Muscle of back (tissue), 13 donors: ENCODE measurements at places on chromosomes 12 and 14. TPM values are rescaled to one million over a fixed set of nuclear protein-coding genes. Genes with fewer than 3 reads are reported as not detected.

GRCh38 chr14:74670726-74671411 lies 42.0 kb downstream of the AREL1 start:
- DNase-seq, result no peak

GRCh38 chr14:70907176-70907995 lies at the start of gene PCNX1:
Gene PCNX1, plus strand, starts transcription at chr14:70907459. Its CDS starts 392 bp downstream, at chr14:70907851.
- DNase-seq, result peak; percentile 95

- no peak for DNase-seq
Observed at GRCh38 chr12:24775073-24775472, 173.8 kb downstream of the BCAT1 start.

- peak; percentile 46 for DNase-seq
Observed at GRCh38 chr14:88934351-88934806, 109.9 kb downstream of the TTC8 start.

DNA sequence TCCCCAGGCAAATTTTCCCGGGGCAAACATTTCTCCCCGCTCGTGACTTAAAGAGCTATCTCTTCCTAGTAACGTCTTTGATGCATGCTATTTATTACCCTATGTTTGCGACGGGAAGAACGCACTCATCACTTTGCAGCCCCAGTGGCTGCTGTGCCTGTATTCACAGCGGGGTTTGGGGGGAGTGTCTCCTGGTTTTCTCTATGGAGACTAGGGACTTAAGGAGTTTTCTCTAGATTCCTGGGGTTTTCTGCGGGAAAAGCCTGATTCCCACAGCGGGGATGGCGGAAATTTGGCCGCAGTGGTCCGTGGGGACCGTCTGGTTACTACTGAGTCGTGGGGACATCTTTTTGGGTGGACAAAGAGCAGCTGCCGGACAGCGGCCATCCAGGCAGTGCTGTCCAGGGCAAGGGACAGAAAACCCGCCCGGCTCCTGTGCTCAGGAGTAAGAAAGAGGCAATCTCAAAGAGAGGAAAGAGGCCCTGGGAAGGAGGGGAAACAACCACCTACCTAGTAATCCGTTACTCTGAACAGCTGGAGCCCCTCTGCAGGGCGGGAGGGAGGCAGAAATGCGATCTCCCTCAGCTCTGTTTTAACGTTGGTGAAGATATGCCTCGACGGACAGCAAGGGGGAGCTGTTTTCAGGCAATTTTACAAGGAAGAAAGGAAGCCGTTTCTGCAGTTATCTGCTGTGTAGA lies 771 bp upstream of the AVPR1A start:
- peak; percentile 47 for DNase-seq

GRCh38 chr14:26925876-26926584 lies 328.2 kb upstream of the NOVA1 start:
- DNase-seq, result no peak

DNA sequence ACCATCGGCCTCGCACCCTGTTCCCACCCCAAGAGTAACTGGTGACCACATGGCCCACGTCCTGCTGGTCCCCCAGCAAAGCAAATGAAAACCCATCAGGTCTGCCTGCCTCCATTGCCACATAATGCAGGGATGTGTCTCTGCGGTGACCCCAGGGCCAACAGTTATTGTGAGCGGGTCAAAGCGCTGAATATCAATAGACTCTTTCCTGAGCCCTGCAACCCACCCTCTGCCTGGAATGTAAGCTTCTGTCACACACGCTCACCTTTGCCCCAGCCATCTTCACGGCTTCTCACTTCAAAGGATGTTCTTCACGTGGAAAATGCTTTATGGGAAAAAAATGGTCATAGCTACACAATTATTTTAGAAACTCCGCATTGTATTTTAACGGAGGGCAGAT lies 63.9 kb downstream of the FZD10 start:
- DNase-seq, result no peak

DNA sequence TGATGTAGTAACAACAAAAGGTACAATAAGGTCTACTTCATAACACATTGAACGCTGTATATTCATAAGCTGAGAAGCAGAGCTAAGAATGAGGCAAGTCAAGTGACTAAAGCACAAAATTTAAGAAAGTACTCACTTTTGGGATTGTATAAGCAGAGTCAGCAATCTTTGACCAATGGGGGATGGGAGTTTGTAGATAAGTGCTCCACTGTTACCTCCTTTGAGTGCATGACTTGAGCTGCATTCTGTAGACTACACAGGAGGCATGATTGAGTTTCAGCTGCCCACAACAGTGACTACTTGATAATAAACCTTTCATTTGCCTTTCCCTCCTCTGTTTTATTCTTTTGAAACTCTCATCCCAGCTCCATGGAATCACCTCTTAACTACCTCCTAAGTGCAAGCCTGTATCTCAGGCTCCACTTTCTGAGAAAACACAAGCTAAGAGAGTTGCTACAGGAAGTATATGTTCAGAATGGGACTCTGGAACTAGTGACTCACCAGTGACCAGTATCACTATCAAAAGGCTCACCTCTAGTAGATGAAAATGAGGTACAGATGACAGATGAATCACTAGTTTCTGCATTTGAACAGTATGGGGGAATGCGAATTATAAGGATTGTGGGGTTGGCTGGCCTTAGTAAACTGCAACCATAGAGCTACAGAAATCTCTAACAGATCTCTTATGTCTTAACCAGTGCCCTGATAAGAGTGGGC lies 49.2 kb downstream of the SLC35F4 start:
- no peak for DNase-seq

The RNF212B gene
- not detected for polyA plus RNA-seq

The KRT8 gene
- polyA plus RNA-seq, result 3.4 TPM

The SUSD6 gene
- 18.8 TPM for polyA plus RNA-seq

The MAP3K9 gene
- polyA plus RNA-seq, result 0.32 TPM

DNA sequence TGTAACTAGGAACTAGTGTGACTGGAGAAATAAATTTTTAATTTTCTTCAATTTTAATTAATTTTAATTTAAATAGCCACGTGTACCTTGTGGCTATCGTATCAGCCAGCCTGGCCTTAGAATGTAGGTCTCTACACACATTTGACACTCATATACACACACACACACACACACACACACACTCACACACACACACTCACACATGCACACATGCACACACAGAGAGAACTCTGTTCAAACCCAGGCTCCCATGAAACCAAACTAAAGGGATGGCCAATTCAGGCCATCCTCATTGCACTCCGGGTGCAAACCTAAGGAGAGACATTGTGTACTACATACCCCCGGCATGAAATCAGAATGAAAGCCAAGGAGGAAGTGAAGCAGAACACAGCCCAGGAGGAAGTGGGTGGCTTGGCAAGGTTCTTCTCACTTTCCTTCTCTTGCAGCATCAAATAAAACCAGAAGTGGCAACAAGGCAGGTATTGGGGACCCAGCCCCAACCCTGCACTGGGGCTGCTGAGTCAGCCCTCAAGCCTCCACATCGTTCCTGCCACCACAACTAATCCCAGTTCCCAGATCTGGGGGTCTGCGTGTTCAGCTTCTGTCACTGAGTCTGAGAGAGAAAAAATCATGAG lies 26.2 kb upstream of the CHPT1 start:
- DNase-seq, result no peak

The OAS1 gene
- polyA plus RNA-seq, result 3.4 TPM

DNA sequence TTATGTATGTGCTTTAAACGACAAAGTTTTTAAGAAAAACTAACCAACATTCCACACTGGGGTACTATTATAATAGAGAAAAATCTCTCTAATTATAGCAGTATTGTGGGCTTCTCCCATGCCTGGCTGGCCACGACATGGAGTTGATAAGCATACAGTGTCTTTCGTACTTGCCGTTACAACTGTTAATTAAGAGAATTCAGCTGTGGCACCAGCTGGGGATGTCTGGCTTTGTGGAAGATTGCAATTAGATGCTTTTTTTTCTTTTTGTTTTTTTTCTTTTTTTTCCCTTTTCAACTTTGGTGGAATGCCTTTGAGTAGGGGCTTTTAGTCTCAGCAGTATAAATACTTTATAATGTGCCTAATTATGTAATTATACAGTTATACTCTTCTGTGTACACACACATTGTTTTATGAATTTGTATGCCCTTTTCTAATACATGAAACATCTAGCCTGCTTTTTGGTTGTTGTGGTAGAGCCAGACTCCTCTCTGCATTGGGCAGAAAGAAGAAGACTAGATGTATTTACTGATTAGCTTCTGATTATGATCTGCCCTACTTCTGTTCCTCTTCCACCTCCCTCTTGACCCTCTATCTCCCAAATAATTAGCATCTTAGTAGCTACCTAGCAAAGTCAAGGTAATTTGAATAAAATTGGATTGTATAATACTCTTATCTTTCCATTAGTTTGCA lies 76.4 kb downstream of the SUSD6 start:
- DNase-seq, result no peak

The PPP4R4 gene
- 0.07 TPM for polyA plus RNA-seq

GRCh38 chr12:106223485-106224354 lies 24.1 kb downstream of the CKAP4 start:
- peak; percentile 72 for DNase-seq

- no peak for DNase-seq
Observed at GRCh38 chr12:105945880-105946279, 192.9 kb downstream of the NUAK1 start.

DNA sequence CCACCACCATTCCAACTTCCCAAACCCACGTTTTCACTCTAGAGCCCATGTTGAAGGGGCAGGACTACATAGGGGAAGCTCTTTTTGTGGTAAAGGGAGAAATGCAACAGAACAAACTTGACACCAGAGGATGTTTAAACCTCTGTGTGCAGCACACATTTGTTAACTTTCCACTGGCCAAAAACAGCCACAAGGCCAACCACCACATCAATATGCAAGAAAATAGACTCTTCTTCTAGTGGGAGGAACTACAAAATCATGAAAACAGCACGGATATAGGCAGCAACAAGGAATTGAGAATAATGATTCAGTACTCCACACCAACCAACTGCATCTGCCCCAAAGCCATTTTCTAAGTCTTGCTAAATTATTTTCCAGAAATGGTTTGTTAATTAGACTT lies 66.3 kb upstream of the CEP83 start:
- no peak for DNase-seq

GRCh38 chr12:49776413-49776812 lies 35.1 kb downstream of the TMBIM6 start:
- peak; percentile 81 for DNase-seq

The BIN2 gene
- 1.9 TPM for polyA plus RNA-seq

The AKAP3 gene
- polyA plus RNA-seq, result 0.71 TPM

The POMT2 gene
- polyA plus RNA-seq, result 34.0 TPM

The GLI1 gene
- polyA plus RNA-seq, result 11.9 TPM

DNA sequence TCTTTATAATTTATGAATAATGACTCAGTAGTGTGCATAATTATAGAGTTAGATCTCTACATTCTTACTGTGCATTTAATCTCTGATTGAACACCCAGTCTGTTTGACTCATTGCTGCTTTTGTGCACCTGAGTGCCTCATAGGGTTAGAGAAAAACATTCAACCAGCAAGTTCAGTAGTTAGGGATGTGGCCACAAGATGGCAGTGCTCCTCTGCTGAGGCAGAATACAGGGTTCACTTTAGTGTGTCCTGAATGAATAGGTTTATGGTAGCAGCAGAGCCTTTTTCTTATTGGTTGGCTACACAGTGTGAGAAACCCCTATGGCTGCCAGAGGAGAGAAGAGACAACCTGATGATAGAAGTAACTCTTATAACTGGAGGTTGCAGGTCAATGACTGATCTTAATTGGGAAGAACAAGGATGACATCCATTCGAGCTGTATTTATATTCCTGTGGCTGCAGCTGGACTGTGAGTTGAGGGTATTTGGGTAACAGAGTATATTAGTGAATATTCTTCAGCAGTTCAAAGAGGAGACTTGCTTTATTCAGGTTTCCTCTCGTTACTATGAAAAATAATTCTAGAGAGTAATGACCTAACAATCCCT lies 194.9 kb upstream of the OR4E1 start:
- peak; percentile 36 for DNase-seq

GRCh38 chr14:77024171-77024691 lies 4.3 kb downstream of the IRF2BPL start:
- DNase-seq, result peak; percentile 71

DNA sequence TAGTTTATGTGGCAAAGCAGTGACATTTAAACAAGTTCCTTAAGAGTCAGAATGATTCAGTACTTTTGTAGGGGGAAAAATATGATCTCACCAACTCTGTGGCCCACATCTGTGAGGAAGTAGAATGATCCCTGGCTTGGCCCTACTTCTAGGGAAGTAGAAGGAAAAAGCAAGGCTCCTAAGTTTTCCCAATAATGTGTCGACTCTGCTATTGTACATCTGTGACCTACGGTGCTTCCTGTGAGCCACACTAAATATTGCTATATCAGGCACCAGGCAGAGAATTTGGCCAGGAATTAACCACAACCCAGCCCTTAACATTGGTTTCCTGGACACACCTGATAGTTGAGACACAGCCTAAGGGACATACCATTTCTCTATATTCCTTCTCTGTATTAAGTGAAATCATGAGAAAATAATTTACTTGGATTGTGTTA lies 9.3 kb upstream of the NID2 start:
- DNase-seq, result no peak

DNA sequence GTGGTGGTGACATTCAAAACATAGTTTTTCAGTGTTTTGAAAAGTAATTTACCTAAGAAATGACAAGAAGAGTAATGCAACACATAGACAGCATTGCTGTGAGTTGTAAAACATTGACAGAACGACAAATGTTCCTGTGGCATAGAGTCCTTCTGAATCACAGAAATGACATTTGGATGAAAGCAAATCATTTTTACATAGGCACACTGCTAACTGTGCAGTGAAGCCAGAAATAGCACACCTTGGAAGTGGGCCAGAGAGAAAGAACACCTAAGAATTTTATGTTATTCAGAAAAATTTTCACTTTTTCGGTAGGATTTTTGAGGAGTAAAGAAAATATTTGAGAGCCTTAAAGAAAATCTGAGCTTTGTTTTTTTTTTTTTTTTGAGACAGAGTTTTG lies 100.6 kb downstream of the ANO4 start:
- DNase-seq, result no peak

DNA sequence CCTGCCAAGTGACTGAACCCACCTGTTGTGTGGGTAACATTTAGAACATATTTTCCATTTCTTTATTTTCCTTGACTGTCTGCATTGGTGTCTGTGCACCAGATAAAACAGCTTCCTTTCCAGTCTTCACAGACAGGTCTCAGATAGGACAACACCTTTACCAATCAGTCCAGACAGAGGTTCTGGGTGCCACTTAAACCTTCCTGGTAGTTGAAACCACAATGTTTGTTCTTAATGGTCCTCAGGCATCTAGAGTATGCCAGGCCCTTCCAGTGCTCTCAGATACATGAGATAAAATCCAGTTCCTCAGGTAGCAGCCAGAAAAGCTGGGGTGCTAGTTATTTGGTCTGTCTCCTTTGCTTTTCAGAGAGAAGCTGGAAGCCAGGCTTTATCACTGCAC lies 7.0 kb upstream of the CLEC2D start:
- DNase-seq, result no peak

DNA sequence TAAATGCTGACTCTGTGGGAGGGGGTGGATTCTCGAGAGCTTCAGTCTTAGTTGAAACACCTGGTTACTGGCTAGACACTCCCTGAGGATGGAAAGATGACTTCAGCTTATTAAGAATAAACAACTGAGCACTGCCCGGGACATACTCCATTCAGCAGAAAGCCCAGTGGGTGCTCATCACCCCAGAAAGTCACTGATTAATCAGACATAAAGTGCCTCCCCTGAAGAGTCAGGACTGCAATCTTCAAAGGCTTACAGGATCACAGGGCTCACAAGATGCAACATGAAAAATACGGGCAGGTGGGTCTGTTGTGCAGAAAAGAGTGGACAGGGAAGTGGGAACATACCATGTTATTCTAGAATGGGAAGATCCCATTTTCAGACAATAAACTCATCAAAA lies 207.0 kb downstream of the CALM1 start:
- no peak for DNase-seq

GRCh38 chr12:124848621-124849380 lies 14.9 kb downstream of the SCARB1 start:
- DNase-seq, result no peak

The DPY19L2 gene
- polyA plus RNA-seq, result 5.5 TPM

- no peak for DNase-seq
Observed at GRCh38 chr14:95981965-95982364, 57.2 kb upstream of the C14orf132 start.
